ENCODE measurements at places on chromosomes 2 and 18.

GRCh38 chr2:176514805-176515500, 245.7 kb downstream of the MTX2 start:
- no peak for DNase-seq

GRCh38 chr2:233831011-233831721, 23.2 kb downstream of the HJURP start:
- DNase-seq = peak; percentile 45

- DNase-seq = no peak
Observed at GRCh38 chr2:182319556-182320505, 107.0 kb downstream of the PDE1A start.

DNA sequence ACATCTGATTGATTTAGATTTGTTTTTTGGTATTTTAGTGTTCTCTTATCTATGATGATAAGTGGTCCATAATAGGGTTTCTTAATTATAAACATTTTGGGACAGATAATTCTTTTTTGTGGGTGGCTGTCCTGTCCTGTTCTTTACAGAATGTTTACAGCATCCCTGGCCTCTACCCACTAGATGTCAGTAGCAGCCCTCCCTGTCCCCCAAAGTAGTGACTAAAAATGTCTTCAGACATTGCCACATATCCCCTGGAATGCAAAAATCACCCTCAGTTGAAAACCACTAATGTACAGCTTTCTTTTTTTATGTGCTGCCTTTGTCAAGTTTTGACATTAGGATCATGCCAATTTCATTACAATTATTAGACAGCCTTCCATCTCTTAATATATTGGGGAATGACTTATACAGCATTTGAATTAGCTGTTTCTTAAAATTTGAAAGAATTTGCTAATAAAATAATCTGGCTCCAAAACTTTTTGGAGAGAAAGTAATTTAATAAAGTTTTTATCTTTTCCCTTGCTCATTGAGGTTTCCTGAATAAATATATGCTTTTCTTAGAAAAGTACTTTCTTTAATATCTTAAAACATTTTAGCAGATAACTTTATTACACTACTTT, 19.5 kb downstream of the WIPF1 start:
- no peak for DNase-seq

- no peak for DNase-seq
Observed at GRCh38 chr18:48909721-48910120, 41.0 kb downstream of the SMAD7 start.

DNA sequence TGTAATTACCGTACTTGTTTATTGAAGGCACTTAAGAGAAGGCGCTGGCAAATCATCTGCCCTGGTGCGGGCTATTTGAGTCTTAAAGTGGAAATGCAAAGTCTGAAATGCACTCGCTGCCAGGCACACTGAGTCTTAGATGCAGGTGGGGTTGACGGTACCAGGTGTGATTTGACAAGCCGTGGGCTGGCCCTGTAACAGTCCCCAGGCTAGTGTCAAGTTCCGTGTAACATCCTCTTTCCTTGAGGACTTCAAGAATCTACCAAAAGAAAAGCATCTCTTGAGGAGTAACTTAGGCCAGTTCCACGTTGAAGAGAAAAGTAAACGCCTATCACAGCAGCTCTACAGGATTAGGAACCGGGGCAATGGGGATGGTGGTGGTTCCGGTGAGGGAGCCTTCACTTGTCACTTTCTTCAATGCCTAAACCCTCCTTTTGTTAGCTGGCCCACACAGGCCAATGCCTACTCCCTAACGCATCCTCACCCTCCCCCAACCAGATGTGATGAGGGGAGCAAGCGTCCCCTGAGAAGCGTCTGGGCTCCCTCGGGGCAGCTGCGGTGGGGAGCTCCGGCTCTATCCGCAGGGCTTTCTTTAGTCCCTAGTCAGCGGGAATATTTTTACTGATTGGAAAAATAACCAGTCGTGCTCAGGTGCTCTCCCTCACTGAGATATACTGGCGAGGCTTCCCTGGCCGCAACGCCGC, 1.5 kb upstream of the UGP2 start:
- no peak for DNase-seq

GRCh38 chr18:55213586-55213985, 254.3 kb upstream of the CCDC68 start:
- no peak for DNase-seq

GRCh38 chr2:183348492-183348891, 224.2 kb downstream of the NUP35 start:
- no peak for DNase-seq

DNA sequence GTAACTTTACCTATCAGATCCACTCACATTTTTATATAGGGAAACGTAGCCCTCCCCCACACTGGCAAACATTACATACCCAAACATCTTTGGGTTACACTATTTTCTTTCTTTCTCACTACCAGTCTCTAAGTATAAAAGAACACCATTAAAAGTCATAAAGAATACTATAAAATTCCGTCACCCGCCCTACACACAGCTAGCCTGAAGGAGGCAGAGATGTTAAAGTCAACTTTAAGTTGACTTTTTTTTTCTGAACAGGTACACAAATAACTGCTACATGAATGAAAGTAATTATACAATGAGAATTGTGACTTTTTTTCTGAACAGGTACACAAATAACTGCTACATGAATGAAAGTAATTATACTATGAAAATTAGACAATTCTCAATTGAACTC, 628.3 kb downstream of the NUP35 start:
- no peak for DNase-seq

DNA sequence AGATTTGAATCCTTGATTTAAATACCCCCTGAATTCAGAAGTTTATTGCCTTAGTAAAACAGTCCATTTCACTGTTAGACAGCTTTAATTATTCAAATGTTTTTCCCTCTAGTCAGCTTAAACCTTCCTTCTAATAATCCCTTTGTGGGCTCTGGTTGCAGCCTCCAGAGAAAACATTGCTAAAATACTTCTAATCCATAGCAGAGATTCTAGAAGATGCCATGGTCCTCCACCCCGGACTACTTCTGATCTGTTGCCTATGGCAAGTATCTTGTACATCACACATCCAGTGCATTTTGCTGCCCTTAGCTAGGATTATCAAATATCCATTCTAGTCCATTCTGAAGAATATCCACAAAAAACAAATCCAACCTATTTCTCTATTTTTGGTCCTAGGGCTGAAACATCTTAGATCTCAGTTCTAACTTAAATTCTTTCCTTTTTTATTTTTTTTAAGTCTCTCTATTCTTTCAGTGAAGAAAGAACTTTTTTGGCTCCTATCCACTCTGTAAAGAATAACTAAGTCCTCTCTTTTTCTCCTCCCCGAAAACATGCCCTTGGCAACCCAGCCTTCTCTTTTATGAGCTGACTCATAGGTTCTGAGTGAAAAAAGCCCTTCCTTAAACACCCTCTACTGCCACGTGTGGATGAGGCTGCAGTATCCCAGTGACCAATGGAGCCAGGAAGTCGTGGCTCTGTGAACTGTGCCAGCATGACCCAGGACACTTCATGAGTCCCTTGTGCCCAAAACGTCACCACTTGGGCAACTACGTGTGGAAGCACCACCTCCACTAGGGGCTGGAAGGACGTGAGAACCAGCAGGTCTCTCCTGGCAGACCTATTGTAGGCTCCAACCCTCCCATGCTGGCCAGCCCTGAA, 349.8 kb downstream of the TNS1 start:
- DNase-seq = peak; percentile 91

DNA sequence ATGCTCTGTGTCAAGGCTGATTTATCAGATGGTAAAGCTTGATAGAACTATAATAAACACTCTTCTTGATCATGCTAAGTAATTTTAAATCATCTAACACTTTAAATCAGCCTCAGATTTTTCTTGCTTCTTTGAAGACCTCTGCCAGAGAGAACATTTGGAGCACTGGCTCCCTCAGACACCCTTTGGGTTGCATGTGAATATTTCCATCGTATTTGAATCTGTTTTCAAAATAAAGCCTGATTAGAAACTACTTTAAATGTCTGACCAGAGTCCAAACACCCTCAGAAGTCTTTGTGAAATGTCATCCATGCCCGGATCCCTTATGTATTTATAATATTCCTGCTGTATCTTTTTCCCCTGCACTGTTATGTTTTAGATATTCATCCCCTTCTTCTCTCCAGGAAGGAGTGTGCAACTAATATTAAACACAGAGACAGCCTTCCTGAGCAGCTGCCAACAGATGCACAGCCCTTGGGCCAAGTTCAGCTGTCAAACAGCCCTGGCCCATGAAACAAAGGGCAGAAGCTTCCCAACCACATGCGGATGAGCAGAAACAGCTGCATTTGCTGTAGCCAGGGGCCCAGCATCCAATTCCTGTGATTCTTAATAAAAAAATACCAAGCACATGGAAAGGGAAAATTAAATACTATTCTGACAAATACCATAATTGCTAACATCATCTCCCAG, 46.5 kb downstream of the DPP10 start:
- no peak for DNase-seq

- no peak for DNase-seq
Observed at GRCh38 chr2:37982847-37983246, 57.8 kb downstream of the RMDN2 start.

GRCh38 chr2:12269041-12269972, 447.4 kb upstream of the TRIB2 start:
- DNase-seq = no peak

- DNase-seq = no peak
Observed at GRCh38 chr2:28172114-28172898, 220.4 kb upstream of the FOSL2 start.

DNA sequence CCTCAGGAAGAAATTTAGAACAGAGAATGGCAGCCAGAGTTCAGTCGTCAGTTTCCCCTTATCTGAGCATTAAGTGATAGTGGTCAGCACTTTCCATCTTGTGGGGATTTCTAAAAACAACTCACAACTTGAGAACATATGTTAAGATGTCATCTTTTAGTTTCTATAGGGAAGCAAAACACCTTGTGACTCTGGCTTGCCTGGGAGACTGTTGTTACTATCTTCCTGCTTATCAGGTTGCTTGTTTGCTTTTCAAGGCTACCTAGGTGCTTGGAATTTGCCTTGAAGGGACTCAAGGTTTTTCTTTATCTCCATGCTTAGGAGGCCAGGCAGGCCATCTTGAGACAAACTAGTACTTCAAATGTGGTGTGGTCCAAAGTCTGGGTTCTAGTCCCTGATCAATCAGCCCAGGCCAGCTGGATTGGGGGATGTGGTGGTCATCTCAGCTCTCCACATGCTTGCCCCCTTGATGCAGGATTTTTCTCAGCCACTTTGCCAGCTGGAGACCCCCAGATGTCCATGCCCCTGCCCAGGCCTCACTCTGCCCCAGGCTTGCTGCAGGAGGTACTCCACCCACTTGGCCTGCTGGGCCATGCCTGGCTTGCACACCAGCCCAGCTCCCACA, 125.9 kb downstream of the LYPD1 start:
- peak; percentile 36 for DNase-seq

GRCh38 chr18:8140841-8141501, 468.3 kb upstream of the RAB12 start:
- DNase-seq = no peak

GRCh38 chr2:226272435-226272834, 527.2 kb downstream of the IRS1 start:
- DNase-seq = no peak

GRCh38 chr18:35442701-35443100, 55.1 kb downstream of the INO80C start:
- no peak for DNase-seq

- no peak for DNase-seq
Observed at GRCh38 chr18:36513556-36513955, 216.0 kb downstream of the FHOD3 start.
